ENCODE measurements at places on chromosomes 13 and 19. TPM values are rescaled to one million over a fixed set of nuclear protein-coding genes. Genes with fewer than 3 reads are reported as not detected.

Gene ZNF460
- total RNA-seq: 61.3 TPM

GRCh38 chr19:50542943-50543342, 25.3 kb downstream of the LRRC4B start:
- DNase-seq: no peak
- no peaks in the 10 kb centered on the region for H3K36me3 ChIP-seq
- H3K27ac ChIP-seq: no peak overlapping the region
- no peaks in the 10 kb centered on the region for H3K4me1 ChIP-seq
- H3K27me3 ChIP-seq: peaks cover 9% of the 10 kb centered on the region

- H3K27ac ChIP-seq: no peak within 1 kb of the TSS
- H3K4me3 ChIP-seq: no peak within 1 kb of the TSS
- no peak for DNase-seq
- no peaks in the 10 kb centered on the region for H3K4me1 ChIP-seq
- H3K27me3 ChIP-seq: peaks cover 43% of the 10 kb centered on the region
- H3K36me3 ChIP-seq: no peaks in the 10 kb centered on the region
Measured at GRCh38 chr19:3585301-3586126, at the start of gene GIPC3. TSS of gene GIPC3 (plus strand) at chr19:3585478. CDS start at chr19:3585598, 120 bp downstream.

DNA sequence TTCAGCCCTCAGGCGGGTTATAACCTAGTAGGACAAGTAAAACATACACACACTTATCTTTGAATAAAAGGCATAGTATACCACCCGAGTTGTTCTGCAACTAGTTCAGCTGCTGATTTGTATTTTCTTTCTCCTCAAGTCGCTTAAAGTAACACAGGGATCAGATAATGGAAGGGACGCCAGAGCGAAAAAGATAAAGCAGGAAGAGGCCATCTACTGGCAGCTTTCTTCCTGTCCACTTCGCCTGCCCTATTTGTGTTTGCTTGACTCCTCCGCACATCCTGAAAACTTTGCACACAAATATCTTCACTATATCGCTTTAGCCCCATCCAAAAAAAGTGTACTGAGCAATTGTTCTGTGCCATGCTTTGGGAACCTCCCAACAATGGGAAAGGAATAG, 238.0 kb upstream of the SOX21 start:
- no peak for DNase-seq
- H3K4me1 ChIP-seq: peaks cover 32% of the 10 kb centered on the region
- no peaks in the 10 kb centered on the region for H3K36me3 ChIP-seq
- H3K27me3 ChIP-seq: peaks cover 2% of the 10 kb centered on the region
- H3K4me3 ChIP-seq: no peak overlapping the region

- no peaks in the 10 kb centered on the region for H3K27me3 ChIP-seq
- no peak overlapping the region for H3K4me3 ChIP-seq
- no peak for DNase-seq
- no peaks in the 10 kb centered on the region for H3K4me1 ChIP-seq
- no peak overlapping the region for H3K27ac ChIP-seq
Measured at GRCh38 chr19:15885919-15886318, 12.0 kb downstream of the CYP4F2 start.

GRCh38 chr13:97124915-97125809, 97.0 kb upstream of the MBNL2 start:
- peak overlapping the region; percentile 4 for H3K4me3 ChIP-seq
- H3K27me3 ChIP-seq: no peaks in the 10 kb centered on the region
- H3K27ac ChIP-seq: peak overlapping the region; percentile 29
- peaks cover 35% of the 10 kb centered on the region for H3K4me1 ChIP-seq
- no peak for DNase-seq

- H3K27me3 ChIP-seq: peaks cover 3% of the 10 kb centered on the region
- H3K4me3 ChIP-seq: no peak overlapping the region
- peaks cover 15% of the 10 kb centered on the region for H3K4me1 ChIP-seq
- no peak overlapping the region for H3K27ac ChIP-seq
- H3K36me3 ChIP-seq: peaks cover 6% of the 10 kb centered on the region
Measured at GRCh38 chr13:74018062-74018431, 116.2 kb downstream of the KLF12 start.

DNA sequence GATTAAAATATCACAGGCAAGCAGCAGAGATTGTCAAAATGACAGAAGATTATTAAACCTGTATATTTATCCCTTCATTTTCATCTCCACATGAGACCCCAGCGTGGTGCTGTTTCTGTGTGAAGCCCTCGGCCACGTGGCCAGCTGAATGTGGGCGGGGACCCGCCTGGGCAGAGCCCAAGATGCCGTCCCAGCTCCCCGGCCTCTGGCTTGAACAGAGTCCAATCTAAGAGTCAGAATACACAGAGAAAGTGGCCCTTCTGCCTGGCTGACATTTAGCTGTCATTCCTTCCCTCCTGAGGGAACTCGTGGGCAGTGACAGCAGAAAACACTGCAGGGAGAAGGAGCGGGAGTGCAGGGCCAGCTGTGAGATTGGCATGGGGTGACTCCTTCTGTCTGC, 34.9 kb upstream of the UQCRFS1 start:
- H3K27ac ChIP-seq: no peak overlapping the region
- no peaks in the 10 kb centered on the region for H3K4me1 ChIP-seq
- no peaks in the 10 kb centered on the region for H3K36me3 ChIP-seq
- no peak overlapping the region for H3K4me3 ChIP-seq

Gene PNMA8B
- 2.1 TPM for total RNA-seq

- DNase-seq: no peak
- H3K4me1 ChIP-seq: peaks cover 11% of the 10 kb centered on the region
- H3K36me3 ChIP-seq: no peaks in the 10 kb centered on the region
- peaks cover 3% of the 10 kb centered on the region for H3K27me3 ChIP-seq
- H3K4me3 ChIP-seq: no peak overlapping the region
Measured at GRCh38 chr19:42466521-42467182, 23.9 kb upstream of the CXCL17 start.

Gene CYP4F12
- not detected for total RNA-seq

Gene CDX2
- total RNA-seq: 31.0 TPM

- no peaks in the 10 kb centered on the region for H3K36me3 ChIP-seq
- no peak overlapping the region for H3K27ac ChIP-seq
- H3K27me3 ChIP-seq: peaks cover 12% of the 10 kb centered on the region
- H3K4me1 ChIP-seq: no peaks in the 10 kb centered on the region
Measured at GRCh38 chr19:13597640-13598039, 91.4 kb upstream of the CACNA1A start.

Gene CGB3
- not detected for total RNA-seq

GRCh38 chr19:40600570-40601133, 517 bp upstream of the LTBP4 start:
- peak overlapping the region; percentile 52 for H3K4me3 ChIP-seq
- no peaks in the 10 kb centered on the region for H3K36me3 ChIP-seq
- H3K27ac ChIP-seq: no peak overlapping the region
- DNase-seq: no peak

DNA sequence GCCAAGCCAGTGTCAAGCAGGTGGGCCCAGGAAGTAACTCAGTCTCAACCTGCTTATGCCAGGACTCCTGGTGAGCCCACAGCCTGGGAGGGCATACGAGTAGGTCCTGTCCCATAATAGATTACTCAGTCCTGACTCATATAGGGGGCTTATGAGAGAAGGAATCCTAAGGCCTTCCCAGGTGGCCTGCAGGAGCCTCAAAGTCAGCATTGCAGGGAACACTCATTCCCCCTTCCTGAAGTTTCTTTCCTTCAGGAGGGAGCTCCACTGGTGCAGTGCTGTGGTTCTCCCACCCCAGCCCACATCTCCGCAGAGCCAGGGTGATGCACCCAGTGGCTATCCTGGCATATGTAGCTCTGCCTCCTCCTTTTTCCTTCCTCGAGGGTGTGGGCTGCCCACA, 137.3 kb downstream of the ZIC5 start:
- no peaks in the 10 kb centered on the region for H3K36me3 ChIP-seq
- H3K27ac ChIP-seq: no peak overlapping the region
- DNase-seq: no peak
- H3K27me3 ChIP-seq: peaks cover 6% of the 10 kb centered on the region
- no peak overlapping the region for H3K4me3 ChIP-seq
- peaks cover 7% of the 10 kb centered on the region for H3K4me1 ChIP-seq

Gene RNF225
- not detected for total RNA-seq

- H3K27me3 ChIP-seq: no peaks in the 10 kb centered on the region
- H3K36me3 ChIP-seq: no peaks in the 10 kb centered on the region
- DNase-seq: no peak
- peaks cover 34% of the 10 kb centered on the region for H3K4me1 ChIP-seq
Measured at GRCh38 chr19:18503971-18504885, 17.6 kb downstream of the ELL start.

GRCh38 chr13:30714629-30715371, 20.5 kb upstream of the ALOX5AP start:
- peaks cover 5% of the 10 kb centered on the region for H3K27me3 ChIP-seq
- H3K4me3 ChIP-seq: no peak overlapping the region
- no peaks in the 10 kb centered on the region for H3K36me3 ChIP-seq
- H3K4me1 ChIP-seq: no peaks in the 10 kb centered on the region
- no peak overlapping the region for H3K27ac ChIP-seq
- DNase-seq: no peak

DNA sequence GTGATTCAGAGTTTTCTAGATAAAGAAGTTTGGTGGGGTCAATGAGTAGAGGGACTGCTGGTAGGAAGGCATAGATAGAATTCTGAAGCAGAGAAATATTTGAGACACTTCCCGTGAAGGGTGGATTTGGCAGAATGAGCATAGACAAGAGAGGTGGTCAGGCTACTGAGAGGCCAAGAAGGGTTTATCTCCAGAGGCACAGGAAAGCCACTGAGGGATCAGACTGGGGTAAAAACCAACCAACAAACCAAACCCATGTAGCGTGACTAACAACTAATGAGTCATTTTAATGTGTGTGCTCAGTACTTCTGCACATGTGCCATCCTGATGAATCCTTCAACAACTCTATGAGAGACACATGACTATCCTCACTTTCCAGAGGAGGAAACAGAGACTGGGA, 60.0 kb upstream of the SERP2 start:
- peaks cover 23% of the 10 kb centered on the region for H3K27me3 ChIP-seq
- no peak overlapping the region for H3K4me3 ChIP-seq
- H3K27ac ChIP-seq: no peak overlapping the region
- H3K36me3 ChIP-seq: no peaks in the 10 kb centered on the region
- no peak for DNase-seq

DNA sequence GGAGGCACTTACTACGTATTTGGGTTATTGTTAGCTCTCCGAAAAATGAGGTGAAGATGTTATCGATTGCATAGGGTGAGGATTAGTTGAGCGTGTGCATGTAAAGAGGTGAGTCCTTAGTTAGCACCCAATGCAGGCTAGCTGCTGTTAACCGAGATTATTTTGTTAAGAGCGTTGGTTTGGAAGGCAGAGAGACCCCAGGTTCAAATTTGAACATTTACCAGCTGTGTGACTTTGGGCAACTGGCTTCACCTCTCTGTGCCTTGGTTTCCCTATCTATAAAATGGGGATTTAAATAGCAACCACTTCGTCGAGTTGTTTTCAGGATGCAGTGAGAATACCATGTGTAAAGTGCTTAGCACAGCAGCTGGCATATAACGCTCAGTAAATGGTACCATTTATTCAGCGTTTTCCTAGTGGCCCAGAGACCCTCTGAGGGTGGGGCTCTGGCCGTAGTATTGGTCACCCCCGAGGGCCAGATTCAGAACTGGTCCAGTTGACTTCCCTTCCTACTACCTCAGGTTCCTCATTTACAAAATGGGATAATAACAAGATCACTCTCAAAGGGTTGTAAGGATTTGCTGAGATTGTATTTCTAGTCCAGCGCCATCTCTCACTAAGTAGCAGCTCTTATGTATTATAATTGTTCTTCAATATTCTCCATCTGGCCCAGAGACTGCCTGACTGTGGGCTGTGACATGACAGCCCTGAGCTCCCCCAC, 887 bp downstream of the SIPA1L3 start:
- peak overlapping the region; percentile 35 for H3K27ac ChIP-seq
- H3K36me3 ChIP-seq: peaks cover 6% of the 10 kb centered on the region
- H3K4me1 ChIP-seq: peaks cover 42% of the 10 kb centered on the region
- no peaks in the 10 kb centered on the region for H3K27me3 ChIP-seq

Gene ZNF709
- 5.8 TPM for total RNA-seq

Gene TFDP1
- total RNA-seq: 58.2 TPM

Gene CCDC9
- 36.1 TPM for total RNA-seq

- peaks cover 7% of the 10 kb centered on the region for H3K4me1 ChIP-seq
- peak overlapping the region; percentile 6 for H3K4me3 ChIP-seq
- H3K27me3 ChIP-seq: no peaks in the 10 kb centered on the region
- peak overlapping the region; percentile 99 for H3K27ac ChIP-seq
Measured at GRCh38 chr13:19794631-19795030, 11.9 kb upstream of the PSPC1 start.

Gene ARRDC5
- not detected for total RNA-seq

DNA sequence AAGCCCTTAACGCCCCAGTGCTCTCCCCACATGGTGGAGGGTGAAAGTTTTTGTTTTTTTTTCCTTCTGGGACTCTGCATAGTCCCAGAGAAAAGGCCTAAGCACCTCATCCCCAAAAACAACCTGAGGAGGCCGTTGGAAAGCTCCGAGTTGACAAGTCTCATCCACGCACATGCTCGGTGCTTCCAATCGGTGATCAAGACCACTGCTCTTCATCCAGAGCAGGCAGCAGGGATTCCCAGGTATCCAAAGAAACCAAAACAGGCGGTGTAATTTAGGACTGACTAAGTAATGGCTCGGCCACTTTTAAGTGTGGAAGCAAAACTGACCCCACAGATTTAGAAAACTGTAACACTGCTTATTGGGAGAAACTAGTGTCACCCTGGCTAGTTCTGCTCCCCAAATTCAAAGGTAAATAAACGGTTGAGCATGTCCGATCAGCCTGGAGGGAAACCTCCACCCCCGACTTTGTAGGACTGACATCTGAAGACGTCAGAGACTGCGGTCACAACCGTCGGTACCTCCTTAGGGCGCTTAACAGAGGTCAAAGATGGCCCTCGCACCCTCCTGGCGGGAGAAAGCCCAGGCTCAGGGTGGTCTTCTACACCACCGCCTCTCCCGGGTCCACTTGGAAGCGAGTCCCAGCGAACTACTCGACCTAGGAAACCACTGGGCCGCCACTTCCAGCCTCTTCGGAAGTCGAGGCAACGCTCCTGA, 997 bp upstream of the ZNF446 start:
- peaks cover 2% of the 10 kb centered on the region for H3K36me3 ChIP-seq
- peak overlapping the region; percentile 98 for H3K27ac ChIP-seq
- no peaks in the 10 kb centered on the region for H3K27me3 ChIP-seq

- no peak overlapping the region for H3K27ac ChIP-seq
- H3K36me3 ChIP-seq: peaks cover 3% of the 10 kb centered on the region
- no peak for DNase-seq
- H3K4me3 ChIP-seq: no peak overlapping the region
Measured at GRCh38 chr19:8517551-8518442, 3.8 kb upstream of the ZNF414 start.

DNA sequence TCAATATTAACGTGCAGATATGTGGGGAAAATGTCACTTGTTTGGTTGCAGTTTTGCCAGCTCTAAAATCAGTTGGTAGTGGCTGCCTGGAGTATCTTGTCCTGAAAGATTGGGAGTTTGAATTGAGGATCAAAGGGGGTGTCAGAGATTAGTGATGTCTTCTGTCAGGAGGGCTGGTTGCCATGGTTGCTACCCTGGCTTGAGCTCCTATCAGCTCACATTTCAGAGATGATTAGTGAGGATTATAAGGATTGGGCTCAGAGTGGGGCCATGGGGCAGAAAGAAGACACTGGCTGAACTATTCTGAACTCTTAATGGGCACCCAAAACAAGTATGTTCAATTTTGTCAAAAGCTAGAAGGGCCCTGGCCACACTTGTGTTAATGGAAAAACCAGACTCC, 95.5 kb upstream of the RNF113B start:
- no peak for DNase-seq
- no peaks in the 10 kb centered on the region for H3K27me3 ChIP-seq
- H3K4me3 ChIP-seq: peak overlapping the region; percentile 7
- H3K36me3 ChIP-seq: peaks cover 9% of the 10 kb centered on the region
- peak overlapping the region; percentile 98 for H3K27ac ChIP-seq

GRCh38 chr13:24264976-24265375, 44.4 kb upstream of the C1QTNF9 start:
- peaks cover 28% of the 10 kb centered on the region for H3K4me1 ChIP-seq
- H3K27ac ChIP-seq: no peak overlapping the region
- peaks cover under 1% of the 10 kb centered on the region for H3K36me3 ChIP-seq
- H3K4me3 ChIP-seq: no peak overlapping the region
- no peaks in the 10 kb centered on the region for H3K27me3 ChIP-seq
- no peak for DNase-seq
